LoVo (cell line): ENCODE measurements at places on chromosomes 1 and 21.

DNA sequence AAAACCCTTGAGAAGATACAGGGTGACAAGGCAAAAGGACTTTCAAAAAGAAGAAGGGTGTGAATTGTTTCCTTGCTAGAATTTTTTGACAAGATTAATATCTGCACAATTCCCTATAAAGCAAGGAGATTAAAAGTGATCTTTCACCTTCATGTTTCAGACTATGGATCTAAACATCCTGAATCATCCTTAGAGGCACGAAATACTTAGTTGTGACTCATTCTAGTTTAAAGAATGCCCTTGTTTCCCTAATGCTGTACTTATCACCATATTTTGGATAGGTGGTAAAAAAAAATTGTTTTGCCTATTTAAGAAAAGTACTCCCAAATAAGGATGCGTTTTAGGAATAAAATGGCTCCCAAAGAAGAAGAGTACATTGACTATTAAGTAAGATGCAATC is 415.1 kb downstream of the LRRIQ3 start:
- DNase-seq = peak; percentile 6

- DNase-seq = no peak
Measured at GRCh38 chr1:230237009-230237370, 170.0 kb downstream of the GALNT2 start.

DNA sequence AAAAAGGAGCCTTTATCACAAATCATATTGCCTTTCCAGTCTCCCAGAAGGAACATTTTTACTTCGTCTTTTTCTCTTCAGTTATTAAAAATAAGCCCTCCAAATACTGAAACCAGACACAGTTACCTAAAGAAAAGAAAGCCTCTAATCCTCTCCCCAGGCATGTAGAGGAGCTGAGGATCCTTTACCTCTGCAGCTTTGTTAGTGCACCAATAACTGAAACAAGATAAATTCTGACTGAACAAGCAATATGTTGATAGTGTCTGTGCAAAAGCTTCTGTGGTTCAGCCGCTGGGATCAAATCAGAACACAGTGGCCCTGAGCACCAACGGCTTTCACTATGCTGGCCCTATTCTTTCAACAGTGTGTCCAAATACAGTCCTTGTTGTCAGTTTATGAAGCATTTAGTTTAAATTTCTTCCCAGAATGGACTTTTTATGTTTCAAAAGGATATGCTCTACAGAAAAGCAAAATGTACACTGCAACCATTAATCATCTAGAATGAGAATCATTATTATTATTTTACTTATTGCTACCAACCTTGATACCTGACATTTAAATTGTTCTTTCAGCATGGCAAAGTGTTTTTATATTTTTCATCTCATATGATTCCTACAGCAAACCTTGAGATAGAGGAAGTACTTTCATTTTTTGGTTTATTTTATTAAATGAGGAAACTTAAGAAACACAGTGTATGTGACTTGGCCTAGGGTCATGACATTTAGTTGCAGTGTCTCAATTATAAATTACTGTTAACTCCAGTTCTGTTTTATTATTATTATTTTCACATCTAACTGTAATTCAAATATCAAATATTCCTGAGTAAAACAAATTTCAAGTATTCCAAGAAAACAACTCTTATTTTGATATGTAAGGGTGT is 217.9 kb downstream of the NEGR1 start:
- no peak for DNase-seq

DNA sequence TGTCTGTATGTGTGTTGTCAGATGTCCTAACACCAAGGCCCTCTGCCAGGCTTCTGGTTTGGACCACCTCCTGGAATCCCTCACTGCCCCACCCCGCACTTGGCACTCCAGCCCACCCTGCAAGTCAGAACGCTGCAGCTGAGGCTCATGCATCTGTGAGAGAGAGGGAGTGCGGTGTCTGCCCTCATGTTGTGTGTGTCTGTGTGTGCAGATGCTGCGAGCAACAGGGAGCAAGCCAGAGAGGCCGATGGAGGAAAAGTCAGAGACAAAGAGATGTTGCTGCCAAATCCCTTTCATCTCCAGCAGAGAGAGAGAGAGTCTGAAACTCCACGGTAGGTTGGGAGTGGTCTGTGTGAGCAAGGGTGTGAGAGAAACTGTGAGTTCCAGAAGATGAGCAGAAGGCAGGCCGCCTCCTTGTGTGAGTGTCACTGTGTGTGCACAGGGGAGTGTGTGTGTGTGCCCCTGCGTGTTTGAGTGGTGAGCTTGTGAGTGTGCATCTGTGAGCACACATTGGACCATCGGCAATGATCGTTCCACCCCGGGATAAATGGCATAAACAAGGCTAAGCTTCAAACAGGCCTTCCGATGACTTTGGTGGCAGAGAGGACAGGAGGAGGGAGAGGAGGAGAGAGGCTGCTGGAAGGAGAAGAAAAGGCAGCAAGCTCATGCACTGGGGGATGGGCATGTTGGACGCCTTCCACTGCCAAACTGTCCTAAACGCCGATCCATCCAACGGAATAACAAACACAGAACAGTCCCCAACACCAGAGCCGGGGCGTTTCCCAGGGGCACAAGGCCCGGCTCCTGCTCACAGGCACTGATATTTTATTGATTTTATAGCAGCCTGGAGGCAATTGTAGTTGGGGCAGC is 99.2 kb upstream of the GRIK3 start:
- DNase-seq = no peak

GRCh38 chr21:16979574-16979973 is 533.3 kb upstream of the CXADR start:
- DNase-seq = no peak

- DNase-seq = no peak
Measured at GRCh38 chr1:221777431-221778072, 35.7 kb upstream of the DUSP10 start.

GRCh38 chr1:211684791-211685190 is 9.4 kb upstream of the NEK2 start:
- DNase-seq = no peak

DNA sequence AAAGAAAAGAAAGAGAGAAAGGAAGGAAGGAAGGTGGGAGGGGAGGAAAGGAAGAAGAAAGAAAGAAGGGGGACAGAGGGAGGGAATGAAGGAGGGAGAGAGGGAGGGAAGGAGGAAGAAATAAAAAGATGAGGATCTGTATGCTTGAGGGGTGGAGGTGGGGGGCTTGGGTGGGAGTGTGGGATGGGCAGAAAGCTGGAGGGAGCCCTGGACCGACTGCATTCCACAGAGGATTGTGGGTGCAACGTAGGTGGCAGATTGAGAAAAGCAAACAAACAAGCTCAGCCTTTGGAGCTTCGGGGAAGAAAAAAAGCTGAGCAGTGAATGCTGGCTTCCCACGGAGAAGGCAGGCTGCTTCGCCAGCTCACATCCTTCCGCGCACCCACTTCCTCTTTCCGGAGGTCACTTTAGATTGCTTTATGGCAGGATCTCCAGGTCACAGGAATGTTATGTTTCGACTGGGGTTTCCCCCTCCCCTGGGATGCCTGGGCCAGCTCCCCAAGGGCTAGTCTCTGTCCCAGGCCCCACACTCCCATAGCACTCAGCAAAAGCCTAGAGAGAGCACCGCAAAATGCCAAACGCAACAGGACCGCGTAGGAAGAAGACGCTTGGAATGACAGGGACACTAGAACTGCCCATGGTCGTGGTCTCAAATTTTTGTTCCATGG is 20.7 kb upstream of the LGALS8 start:
- DNase-seq = peak; percentile 86

DNA sequence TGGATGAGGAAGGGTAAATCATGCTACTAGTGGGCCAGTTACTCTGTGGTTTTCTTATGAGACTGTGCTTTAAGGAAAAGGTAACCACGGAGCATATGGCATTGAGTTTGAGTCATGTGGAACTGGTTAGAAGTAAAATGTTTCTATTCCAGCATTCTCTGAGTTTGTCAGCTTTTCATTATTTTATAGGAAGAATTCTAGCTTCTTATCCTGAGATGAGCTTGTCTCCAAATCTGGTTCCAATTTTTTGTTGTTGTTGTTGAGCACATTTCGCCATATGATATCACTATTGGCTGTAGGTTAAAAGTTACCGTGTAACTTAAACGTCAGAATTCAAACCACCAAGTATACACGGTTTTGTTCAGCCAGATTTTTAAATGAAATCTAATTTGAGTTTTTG is 69.9 kb downstream of the ATF6 start:
- DNase-seq = no peak

- peak; percentile 72 for DNase-seq
Measured at GRCh38 chr1:15756143-15757015, 2.2 kb upstream of the FBLIM1 start.

GRCh38 chr1:9891207-9891606 is 18.9 kb downstream of the CTNNBIP1 start:
- DNase-seq = no peak

GRCh38 chr1:77538956-77539518 is 143.4 kb downstream of the ZZZ3 start:
- DNase-seq = peak; percentile 9

GRCh38 chr1:148309940-148310500 is 157.9 kb upstream of the NBPF11 start:
- no peak for DNase-seq

DNA sequence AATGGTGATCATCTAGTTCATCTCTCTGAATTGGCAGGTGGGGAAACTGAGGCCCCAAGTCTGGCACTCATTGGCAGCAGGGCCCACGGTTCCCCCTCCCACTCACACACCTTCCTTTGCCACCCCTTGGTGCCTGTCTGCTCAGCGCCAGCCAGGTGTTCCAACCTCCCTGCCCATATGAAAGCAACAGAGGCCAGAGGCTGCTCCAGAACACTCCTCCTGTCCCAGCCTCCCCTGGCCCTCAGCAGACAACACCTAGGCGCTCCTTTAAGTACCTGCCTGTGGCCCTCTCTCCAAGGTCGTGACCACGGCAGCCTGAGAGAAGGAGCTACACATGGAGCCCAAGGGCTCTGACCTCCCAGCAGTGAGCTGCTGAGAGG is 362.3 kb upstream of the VAMP3 start:
- no peak for DNase-seq

- no peak for DNase-seq
Measured at GRCh38 chr1:56931211-56931610, 34.6 kb downstream of the C8B start.

DNA sequence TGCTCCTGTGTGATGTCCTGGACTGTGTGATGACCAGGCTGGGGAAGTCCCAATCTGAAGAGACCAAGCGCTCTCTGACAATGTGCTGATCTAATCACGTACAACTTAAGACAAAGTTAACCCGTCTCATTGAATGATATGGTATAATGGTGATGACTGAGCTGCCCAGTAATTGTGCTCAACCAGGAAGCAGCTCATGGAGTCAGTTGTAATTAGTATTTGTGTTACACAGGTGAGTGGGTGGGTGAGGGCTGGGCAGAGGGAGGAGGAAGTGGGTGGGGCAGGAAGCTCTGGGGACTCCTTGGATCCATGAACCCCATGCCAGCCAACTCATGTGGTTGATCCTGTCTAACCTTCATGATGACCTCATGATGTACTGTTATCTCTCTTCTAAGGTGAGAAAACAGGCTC is 8.7 kb upstream of the ECE1 start:
- DNase-seq = peak; percentile 5

GRCh38 chr1:221169447-221169889 is 290.2 kb downstream of the HLX start:
- DNase-seq = no peak

GRCh38 chr1:228994676-228995594 is 259.7 kb downstream of the RHOU start:
- DNase-seq = no peak

DNA sequence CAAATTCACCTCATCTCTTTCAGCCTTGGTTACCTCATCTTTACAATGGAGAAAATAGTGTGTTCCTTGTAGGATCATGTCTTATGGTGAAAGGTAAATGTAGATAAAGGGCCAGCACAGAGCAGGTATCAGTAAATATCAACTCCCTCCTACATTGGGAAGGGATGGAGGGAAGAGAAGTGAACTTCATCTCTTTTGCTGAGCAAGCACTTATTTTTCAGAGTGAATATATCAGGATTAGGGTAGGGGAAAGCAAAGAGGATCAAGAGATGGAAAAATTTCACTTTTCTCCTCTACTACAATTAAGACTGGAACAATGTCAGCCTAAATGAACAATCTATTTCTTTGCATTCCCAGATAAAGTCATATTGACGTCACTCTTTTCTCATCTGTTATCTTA is 193.8 kb upstream of the JUN start:
- no peak for DNase-seq
